ENCODE measurements at places on chromosomes 6 and 20. TPM values are rescaled to one million over a fixed set of nuclear protein-coding genes. Genes with fewer than 3 reads are reported as not detected.

GRCh38 chr6:104486035-104486434, 373.7 kb downstream of the HACE1 start:
- DNase-seq, result no peak

DNA sequence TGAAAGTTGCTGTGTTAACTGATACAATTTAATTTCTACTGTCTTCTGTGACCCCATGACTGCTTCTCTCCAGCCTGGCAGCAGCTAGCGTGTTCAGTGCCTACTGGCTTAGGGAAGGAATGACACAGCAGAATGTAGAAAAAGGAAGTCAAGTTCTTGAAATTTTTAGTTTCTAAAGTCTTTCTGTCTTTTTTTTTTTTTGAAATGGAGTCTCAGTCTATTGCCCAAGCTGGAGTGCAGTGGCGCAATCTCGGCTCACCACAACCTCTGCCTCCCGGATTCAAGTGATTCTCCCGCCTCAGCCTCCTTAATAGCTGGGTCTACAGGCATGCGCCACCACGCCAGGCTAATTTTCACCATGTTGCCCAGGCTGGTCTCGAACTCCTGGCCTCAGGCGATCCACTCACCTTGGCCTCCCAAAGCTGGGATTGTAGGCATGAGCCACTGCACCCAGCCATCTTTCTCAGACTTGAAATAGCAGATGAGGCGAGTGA, 39.3 kb downstream of the PCNA start:
- DNase-seq, result no peak

DNA sequence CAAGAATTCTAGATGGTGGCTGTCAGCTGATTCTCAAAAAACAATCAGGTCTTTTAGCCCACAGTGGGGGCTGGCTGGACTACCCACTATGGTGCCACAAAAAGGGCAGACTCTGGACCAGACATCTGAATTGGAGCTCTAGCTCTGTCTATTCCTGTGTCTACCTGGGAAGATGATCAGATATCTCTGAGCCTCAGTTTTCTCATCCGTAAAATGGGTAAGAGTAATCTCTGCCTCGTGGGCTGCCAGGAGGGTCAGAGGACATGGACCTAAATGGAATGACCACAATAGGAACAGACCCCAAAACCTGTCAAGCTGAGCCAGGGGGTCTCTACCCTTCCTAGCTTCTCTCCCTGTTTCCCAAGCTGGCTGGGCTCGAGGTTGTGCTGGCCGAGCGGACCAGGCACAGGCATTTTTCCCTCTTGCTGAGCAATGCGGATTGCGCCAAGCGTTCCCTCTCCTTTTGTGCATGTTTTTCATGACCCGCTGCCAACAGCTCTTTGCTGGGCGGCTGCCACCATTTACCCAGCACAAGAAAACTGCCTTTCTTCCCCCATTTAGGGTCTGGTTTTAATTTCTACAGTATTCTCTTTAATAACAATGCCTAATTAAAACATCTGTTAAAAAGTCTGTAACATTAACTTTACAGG, 74.7 kb upstream of the MAFB start:
- DNase-seq, result no peak

DNA sequence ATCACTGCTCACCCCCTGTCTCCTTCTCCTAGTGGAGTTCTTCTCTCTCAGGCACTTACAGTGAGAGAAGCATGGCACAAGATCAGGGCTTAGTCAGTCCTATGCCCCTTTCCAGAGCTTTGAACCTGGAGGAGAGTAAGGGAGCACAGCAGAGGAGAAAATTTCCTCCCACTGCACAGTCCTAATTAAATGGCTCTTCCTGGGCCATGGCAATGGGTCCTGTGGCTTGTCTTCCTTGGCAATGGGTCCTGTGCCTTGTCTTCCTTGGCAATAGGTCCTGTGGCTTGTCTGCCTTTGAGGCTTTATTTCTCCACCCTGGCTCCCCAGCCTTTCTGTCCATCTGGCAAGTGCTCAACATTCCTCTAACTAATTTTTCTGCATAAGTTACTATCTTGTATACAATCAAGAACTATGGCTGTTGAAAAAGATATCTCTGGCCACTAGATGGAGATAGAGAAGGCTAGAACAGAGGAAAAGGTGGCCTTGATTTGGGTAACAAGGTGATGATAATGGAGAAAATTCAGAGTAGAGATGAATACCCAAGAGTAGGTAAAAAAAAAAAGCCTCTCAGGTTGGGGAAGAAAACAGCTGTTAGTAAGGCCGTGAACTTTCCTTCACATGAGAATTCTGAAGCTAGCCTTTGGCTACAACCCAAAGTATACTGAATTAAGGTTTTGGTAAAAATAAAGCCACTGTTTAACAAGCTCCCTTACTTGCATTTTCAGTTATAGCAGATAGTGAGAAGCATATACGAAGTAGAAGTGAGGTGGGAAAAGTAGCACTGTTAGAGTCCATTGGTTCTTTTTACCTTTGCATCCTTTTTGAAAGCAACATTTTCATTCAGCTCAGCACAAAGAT, 504.9 kb downstream of the DOK5 start:
- no peak for DNase-seq

Gene MPIG6B
- 1.2 TPM for polyA plus RNA-seq
